Mucosa of gallbladder (tissue), 1 donor: ENCODE measurements at places on chromosomes 6 and 20.

DNA sequence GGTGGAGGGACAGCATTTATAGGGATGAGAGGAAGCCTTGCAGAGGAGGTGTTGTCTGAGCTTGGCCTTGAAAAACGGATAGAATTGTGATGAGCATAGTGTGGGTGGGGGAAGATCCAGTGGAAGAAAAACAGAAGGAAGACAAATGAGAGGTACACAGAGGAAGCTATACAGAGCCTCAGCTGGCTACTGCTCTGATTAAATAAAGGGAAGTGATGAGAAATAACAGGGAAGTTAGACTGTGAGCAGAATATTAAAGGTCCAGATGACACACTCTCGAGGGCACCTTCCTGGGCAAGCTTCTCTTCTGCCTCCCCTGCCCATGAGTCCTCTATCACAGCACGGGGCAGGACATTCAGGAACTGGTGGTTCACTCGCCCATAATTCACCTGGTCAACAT is 182.3 kb downstream of the KIF16B start:
- DNase-seq, result no peak

GRCh38 chr6:132484680-132485018 is 28.3 kb downstream of the STX7 start:
- DNase-seq, result no peak

- DNase-seq, result no peak
Measured at GRCh38 chr6:108186226-108186625, 20.4 kb downstream of the NR2E1 start.

- no peak for DNase-seq
Measured at GRCh38 chr6:80676386-80676785, 569.9 kb downstream of the BCKDHB start.
